ENCODE measurements at places on chromosomes 3 and 15.
A peak's percentile ranks its signal among the peaks of the same experiment; 100 is the strongest.

DNA sequence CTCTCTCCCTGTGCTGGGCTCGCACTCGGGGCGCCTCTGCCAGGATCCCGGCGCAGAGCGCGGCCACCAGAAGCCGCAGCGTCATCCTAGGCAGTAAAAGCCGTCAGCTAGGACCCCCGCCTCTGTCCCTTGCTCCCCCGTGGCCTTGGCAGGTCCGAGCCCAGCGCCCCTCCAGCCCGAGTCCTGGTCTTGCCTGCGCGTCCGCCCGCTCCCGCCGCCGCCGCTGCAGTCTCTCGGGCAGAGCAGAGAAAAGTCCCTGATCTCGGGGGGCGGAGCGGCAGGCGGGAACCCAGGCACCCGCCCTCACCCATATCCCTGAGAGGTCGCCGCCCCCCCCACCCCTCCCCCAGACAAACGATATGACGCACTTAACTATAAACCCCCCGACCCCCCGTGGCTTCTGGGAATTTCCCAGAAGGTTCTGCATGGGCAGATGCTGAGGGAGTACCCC lies at the start of gene COL7A1:
Gene COL7A1 (minus strand): TSS at position 255 of the 451 bp plus-strand sequence. CDS start 170 bp downstream, at position 85.
- DNase-seq, result no peak

GRCh38 chr15:62647202-62647842 lies 395.2 kb upstream of the TPM1 start:
- peak; percentile 97 for DNase-seq

- DNase-seq, result no peak
Observed at GRCh38 chr15:79778378-79778990, 118.3 kb downstream of the MTHFS start.

- no peak for DNase-seq
Observed at GRCh38 chr3:155495387-155495786, 201.9 kb upstream of the STRIT1 start.

DNA sequence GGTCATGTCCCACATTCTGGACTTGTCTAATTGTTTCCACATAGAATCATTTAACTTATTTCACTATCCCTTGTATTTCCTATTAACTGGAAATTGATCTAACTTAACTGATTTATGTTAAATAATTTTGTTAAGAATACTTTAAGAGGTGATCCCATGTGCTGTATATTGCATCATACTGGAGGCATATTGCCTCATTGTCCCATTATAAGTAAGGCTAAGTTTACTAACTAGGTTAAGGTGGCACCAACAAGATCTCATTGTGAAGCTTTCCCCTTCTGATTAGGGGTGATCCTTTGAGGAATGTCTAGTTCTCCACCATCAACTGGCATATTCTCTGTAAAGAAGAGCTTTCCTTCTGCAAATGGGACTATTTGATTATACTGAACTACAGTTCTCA lies 24.4 kb downstream of the MAP1A start:
- no peak for DNase-seq

GRCh38 chr15:63595688-63596087 lies 1.5 kb upstream of the FBXL22 start:
- DNase-seq, result no peak

- DNase-seq, result no peak
Observed at GRCh38 chr15:38576837-38577236, 12.2 kb upstream of the RASGRP1 start.

DNA sequence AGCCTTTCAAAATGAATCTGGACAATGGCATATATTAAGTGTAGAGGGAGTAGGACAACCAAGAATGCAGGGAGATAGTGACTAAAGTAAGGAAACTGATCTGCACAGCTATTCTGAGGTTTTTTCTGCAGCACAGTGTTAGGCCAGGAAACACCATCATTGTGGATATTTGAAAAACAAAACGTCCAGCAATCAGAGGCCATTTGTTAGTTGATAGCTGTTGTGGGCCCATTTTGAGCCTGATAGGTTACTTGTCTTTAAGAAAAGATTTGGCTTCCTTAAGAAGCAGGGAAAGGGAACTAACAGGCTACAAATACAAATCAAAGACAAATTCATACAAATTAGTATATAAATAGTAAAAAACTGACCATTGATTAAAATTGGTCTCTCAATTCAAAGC lies 375.8 kb upstream of the ARL6 start:
- no peak for DNase-seq
